ENCODE measurements at places on chromosomes 5 and 9.

DNA sequence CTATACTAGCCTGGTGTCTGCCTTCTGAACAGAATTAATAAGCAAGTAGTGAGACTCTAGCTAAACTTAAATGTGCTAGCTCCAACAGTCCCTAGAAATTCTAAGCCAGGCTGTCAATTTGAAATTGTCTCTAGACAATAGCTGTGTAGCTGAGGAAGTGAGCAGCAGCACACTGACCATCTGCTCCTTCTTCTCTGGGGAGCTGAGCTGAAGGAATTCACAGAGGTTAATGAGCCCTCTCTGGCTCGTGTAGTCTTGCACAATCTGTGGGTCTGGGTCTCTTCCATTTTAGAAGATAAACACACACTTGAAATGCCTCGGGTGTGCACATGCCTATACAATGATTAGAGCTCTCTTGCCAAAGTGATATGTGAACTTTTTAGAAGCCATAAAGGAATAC lies 63.5 kb upstream of the BARX1 start:
- no peak for DNase-seq

DNA sequence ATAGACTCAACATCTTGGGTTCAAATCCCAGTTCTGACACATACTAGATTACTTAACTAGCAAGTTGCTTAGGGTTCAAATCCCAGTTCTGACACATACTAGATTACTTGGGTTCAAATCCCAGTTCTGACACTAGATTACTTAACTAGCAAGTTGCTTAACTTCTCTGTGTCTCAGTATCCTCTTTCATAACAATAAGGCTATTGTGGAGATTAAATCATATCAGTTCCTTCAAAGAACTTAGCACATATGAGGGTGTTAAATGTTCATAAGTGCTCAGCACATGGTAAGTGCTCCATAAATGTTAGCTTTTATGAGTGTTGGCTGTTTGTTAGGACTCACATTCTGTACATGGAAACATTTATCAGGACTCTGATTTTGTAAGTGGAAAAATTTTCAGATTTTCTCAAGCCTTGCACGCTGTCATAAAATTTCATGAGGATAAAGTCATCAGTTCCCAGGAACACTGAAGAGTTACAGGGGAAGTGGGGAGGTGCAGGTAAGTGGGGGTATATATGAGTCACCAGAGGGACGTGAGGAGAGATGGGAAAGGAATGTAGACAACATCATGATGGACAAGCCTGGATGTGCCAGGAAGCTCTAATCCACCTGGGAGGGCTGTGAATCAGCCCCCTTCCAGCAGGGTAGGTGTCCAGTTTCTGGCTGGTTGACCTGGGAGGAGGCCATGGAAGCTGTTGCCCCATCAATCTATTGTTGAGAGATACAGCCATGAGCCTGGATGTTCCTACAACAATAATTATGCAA lies 532.2 kb upstream of the WWC1 start:
- DNase-seq: no peak

DNA sequence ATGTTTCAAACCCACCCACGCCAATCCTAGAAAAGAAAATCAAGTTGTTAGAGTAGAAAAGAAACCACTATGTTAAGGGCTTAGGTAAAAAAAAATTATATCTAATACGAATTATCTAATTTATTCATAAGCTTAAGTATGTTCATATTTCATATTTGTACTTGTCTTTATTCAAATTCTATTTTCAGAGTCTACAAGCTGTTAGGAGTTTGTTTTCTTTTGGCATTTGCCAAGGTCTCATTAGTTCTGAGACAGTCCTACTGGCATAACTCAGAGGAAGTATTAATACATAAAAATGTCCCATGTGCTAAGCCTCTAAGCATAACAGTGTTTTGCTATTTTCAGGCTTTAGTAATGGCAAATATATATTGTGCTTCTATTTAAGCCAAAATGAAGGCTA lies 57.6 kb downstream of the STARD4 start:
- DNase-seq: no peak

- DNase-seq: no peak
Measured at GRCh38 chr9:105191508-105192121, 52.8 kb upstream of the SLC44A1 start.

GRCh38 chr5:41522193-41522786 lies 11.9 kb upstream of the PLCXD3 start:
- no peak for DNase-seq

DNA sequence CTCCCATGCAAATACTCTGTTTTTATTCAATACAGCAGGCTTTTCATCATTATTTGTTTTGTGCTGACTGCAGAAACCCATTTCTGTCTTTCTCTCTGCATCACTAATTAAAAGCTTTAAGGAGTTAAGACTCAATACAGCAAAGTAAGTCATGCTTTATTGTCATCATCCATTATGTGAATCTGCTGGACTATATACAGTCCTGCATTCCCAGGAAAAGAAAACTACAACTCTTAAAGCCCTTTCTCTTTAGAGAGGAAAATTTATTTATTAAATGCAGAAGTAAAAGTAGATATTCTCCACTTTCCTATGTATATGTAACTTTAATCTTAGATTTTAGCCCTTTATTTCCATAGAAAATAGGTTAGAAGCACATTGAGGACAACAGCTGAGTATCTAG lies 706.6 kb upstream of the RGMB start:
- DNase-seq: no peak

- DNase-seq: no peak
Measured at GRCh38 chr9:134796882-134797281, 83.7 kb upstream of the FCN2 start.

DNA sequence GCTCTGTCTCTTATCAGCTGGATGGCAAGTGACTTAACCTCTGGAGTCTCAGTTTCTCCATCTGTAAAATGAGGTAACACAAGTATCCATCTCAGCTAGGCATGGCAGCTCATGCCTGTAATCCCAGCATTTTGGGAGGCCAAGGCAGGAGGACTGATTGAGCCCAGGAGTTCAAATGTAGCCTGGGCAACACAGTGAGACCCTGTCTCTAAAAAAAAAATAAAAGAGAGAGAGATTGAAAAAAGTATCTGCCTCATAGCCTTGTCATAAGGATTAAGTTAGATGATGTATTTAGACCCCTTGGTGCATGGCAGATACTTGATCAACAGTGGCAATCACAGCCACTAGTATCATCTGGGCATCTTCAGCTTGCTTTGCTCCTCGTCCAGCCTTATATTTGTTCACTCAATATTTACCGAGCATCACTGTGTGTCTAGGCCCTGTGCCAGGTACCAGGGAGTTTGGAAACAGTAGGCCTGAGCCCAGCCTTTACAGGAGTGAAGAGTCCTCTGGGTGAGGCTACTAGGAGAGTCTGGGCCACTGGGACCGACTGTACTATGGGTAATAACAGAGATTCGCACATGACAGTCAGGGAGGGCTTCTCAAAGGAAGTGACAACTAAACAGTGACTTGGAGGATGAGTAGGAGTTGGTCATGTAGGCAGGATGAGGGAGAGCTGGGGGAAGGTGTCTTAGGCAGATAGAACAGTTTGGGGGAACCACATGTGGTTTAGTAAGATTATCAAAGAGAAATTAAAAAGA lies 34.2 kb downstream of the CORO2A start:
- no peak for DNase-seq

DNA sequence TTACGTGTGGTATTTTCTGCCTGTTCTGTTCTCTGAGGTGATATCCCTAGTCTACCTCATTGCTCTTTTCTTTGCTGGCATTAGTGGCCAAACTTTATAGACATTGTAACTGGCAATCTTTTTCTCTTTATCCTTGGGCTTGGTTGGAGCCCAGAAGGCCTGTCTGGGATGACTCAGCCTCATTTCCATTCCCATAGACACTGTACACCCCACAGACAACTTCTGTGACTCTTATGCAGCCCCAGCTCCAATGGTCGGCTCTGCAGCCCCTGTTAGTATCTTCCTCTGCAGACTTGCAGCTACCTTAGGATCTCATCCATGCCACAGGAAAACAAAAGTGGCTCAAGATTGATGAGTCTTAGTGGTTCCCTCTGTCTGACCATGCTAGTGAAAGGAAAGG lies 79.8 kb downstream of the CFAP95 start:
- no peak for DNase-seq

DNA sequence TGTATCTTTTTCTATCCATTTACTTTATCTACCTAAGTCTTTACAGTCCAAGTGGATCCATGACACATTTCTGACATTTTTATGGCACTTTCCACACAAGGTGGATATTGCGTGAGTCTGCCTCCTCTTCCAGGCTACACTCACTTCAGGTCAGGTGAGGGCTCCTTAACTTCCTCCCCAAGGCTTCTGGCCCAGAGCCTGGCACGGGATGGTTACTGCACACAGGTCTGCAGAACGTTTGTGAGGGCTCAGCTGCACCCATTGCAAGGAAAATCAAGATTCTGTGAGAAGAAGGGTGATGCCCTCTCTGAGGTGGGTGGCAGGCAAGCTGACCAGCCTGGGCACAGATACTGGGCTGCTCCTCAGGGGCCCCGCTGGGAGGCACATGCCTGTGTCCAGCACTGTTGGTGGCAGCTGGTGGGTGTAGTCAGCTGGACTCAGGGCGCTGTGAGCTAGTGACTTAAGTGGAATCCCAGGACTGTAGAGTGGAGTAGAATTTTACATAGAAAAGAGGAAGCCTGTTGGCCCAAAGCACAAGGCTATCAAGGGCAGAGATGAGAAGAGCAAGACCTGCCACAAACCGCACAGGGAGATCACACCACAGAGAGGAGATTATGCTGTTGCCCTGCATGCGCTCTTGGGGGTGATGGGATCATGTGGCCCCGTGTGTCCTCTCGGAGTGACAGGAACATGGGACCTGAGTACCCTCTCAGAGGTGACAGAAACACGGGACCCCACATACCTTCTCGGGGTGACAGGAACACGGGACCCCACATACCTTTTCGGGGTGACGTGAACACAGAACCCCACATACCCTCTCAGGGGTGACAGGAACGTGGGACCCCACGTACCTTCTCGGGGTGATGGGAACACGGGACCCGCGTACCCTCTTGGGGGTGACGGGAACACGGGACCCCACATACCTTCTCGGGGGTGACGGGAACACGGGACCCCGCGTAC lies 21.3 kb downstream of the AHRR start:
- DNase-seq: no peak

DNA sequence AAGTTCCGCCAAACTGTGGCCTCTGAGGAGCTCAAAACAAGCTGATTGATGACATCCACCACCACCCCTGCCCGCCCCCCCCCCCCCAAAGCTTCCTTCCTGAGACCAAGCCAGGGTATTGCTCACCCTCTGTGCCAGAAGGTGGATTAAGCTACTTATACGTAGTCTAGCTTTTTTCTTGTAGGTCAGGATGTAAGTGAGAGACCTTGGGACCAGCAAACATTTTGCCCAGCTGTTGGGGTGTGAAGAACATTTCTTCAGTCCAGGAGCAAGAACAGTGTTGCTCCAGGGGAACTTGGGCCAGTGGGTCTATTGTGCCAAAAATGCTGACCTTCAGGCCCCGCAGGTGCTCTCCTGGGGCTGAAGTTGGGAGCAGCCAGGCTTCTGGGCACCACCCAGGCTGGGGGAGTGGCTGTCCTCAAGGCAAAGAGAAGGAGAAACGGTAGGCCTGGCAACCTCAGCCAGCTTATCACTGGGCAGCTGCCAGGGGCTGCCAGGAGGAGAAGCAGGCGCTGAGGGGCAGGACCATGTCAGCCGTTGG lies 18.0 kb downstream of the NEURL1B start:
- DNase-seq: no peak

DNA sequence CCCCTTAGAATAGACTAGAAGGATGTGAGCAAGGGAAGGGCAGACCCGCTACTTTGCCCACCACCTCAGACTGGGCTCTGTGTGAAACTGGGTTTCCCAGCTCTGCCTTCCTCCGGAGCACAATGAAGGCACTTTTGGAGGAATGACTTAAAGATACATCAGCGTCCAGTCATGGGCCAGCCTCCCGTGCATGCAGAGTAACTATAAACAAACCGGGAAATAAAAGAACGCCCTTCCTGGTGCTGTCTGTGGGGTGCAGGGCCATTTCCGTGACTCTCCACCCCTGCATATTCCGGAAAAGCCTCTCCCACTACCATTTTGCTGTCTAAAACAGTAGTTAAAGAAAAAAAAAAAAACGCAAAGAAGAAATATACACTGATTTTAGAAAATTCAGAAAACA lies 165.9 kb upstream of the IRX4 start:
- DNase-seq: no peak

DNA sequence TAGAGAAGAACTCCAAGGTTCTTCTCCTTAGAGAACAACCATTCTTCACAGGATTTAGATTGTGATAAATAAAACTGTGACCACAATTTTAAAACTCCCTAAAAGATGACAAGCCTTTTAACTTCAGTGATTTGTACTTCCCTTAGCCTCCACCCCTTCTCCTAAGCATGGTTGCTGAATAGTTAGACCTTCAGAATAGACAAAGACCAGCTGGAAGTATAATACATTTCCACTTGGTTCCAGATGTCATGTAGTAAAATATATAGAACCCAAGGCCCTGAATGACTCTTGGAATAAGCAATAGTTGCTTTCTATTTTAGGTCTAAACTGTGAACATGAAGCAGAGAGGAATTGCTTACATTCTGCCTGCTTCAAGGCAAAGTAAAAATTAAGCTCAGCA lies 208.7 kb downstream of the ARRDC3 start:
- DNase-seq: no peak

DNA sequence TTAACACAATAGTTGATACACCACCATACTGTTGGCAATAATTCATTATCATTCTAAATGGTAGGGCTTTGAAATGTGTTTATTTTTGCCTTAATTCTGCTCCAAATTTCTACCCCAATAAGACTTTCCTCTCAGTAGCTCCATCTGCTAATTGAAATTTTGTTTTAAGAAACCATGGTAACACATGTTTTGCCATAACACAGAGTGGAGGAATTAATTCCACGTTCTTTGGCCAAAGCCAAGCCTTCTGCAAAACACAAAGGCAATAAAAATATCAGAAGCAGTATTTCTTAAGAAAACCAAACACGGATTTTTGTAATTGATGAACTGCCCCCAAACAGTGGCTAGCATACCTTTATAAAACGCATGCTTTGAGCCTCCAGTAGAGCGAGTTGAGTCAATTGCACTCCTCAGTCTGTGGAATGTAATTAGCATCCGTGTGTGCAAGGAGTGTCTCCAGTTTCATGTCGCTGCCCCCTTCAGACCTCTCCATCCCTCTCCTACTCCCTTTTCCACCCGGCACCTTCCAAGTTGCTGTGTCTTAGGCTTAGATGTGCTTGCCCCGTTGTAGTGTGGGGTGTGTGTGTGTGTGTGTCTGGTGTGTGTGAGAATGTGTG lies 58.2 kb upstream of the CKS2 start:
- DNase-seq: no peak

DNA sequence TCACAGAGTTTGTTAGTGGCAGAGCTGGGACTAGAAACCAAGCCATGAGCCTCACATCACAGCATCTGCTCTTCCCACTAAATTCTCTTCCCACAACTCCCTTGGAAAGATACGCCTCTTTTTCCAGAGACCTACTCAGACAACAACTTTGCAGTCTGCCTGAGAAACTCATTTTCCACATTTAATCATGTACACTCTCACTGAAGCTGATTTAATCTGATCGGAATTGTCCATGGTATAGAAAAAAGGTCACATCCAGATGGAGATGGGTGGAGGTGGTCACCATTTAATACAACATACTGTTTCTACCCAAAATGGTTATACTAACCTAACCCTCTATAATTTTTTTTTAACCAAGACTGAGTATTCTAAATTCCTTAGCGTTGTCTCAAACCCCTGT lies 366.2 kb downstream of the ENC1 start:
- DNase-seq: no peak

GRCh38 chr9:81687521-81688261 lies 1.7 kb downstream of the TLE1 start:
- DNase-seq: peak; percentile 58

GRCh38 chr5:107474361-107474715 lies 196.4 kb downstream of the EFNA5 start:
- DNase-seq: no peak

GRCh38 chr5:139481580-139482049 lies 943 bp downstream of the STING1 start:
- no peak for DNase-seq
